Activated T-helper 2 cell treated with anti-CD3 and anti-CD28 coated beads, Interferon-gamma antibody, Interleukin-2, Interleukin-4, amounts not matched to agents 10 μg/mL and 5 μg/mL and 100 μg/mL, durations not matched to agents 14 hours and 24 hours and 36 hours (primary cell): ENCODE measurements at places on chromosomes 3 and 15. TPM values are rescaled to one million over a fixed set of nuclear protein-coding genes. Genes with fewer than 3 reads are reported as not detected.

- H3K27ac ChIP-seq: no peak overlapping the region
- H3K27me3 ChIP-seq: peaks cover 13% of the 10 kb centered on the region
- DNase-seq: no peak
- H3K36me3 ChIP-seq: no peaks in the 10 kb centered on the region
- H3K4me3 ChIP-seq: no peak overlapping the region
Measured at GRCh38 chr15:45320581-45321205, 57.7 kb downstream of the GATM start.

- no peak overlapping the region for H3K4me3 ChIP-seq
- H3K36me3 ChIP-seq: peaks cover 2% of the 10 kb centered on the region
- peaks cover 68% of the 10 kb centered on the region for H3K4me1 ChIP-seq
Measured at GRCh38 chr3:44969828-44970179, 6.2 kb downstream of the ZDHHC3 start.

GRCh38 chr3:150334974-150335373, 73.1 kb upstream of the TSC22D2 start:
- H3K36me3 ChIP-seq: no peaks in the 10 kb centered on the region
- H3K4me1 ChIP-seq: no peaks in the 10 kb centered on the region
- no peak overlapping the region for H3K27ac ChIP-seq
- no peak for DNase-seq
- H3K27me3 ChIP-seq: peaks cover 30% of the 10 kb centered on the region

DNA sequence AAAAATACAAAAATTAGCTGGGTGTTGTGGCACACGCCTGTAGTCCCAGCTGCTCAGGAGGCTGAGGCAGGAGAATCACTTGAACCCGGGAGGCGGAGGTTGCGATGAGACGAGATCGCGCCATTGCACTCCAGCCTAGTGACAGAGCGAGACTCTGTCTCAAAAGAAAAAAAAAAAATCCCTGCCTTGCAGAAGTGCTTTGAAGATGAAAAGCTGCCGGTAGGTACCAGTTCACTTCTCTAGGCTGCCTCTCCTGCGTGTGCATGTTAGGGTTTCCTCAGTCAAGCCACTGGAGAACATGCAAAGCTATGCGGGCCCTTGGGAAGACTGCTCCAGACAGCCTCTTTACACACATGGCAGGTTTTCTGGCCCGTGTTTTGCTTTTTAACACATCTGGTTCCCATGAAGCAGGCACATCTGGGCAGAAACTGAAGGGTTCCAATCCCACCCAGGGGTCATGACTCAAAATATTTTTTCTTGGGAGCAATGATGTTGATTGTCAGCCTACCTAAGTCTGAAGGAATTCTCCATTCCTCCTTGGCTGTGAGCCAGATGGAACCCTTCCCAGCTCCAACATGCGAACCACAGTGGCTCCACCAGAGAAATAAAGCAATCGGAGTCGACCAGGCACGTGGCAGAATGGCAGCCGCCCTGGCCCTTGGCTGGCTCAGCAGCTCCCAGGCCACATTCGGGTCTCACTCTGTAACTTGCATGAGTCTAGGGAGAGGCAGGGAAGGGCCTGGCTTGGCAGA, 29.6 kb downstream of the MGLL start:
- H3K36me3 ChIP-seq: no peaks in the 10 kb centered on the region
- no peak overlapping the region for H3K27ac ChIP-seq
- no peak overlapping the region for H3K4me3 ChIP-seq
- H3K4me1 ChIP-seq: peaks cover 12% of the 10 kb centered on the region
- no peak for DNase-seq

DNA sequence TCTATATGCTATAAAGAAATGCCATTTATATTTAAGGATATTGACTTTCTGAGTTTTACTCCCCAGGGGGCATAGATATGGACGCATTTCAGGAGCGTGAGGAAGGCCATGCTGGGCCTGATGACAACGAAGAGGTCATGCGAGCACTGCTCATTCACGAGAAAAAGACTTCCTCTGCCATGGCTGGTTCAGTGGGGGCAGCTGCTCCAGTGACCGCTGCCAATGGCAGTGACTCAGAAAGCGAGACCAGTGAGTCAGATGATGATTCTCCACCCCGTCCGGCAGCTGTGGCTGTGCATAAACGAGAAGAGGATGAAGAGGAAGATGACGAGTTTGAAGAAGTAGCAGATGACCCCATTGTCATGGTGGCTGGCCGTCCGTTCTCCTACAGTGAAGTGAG, 38.4 kb downstream of the GTF2E1 start:
- H3K4me1 ChIP-seq: peaks cover 4% of the 10 kb centered on the region
- DNase-seq: no peak
- H3K27me3 ChIP-seq: no peaks in the 10 kb centered on the region
- H3K27ac ChIP-seq: no peak overlapping the region
- H3K36me3 ChIP-seq: peaks cover 32% of the 10 kb centered on the region

GRCh38 chr15:95910643-95911212, 419.8 kb upstream of the NR2F2 start:
- no peak for DNase-seq
- H3K27ac ChIP-seq: no peak overlapping the region
- H3K4me1 ChIP-seq: no peaks in the 10 kb centered on the region
- peaks cover 13% of the 10 kb centered on the region for H3K27me3 ChIP-seq
- no peak overlapping the region for H3K4me3 ChIP-seq

Gene THSD4
- 0.07 TPM in 1 of 2 replicates, not detected in the other for total RNA-seq

DNA sequence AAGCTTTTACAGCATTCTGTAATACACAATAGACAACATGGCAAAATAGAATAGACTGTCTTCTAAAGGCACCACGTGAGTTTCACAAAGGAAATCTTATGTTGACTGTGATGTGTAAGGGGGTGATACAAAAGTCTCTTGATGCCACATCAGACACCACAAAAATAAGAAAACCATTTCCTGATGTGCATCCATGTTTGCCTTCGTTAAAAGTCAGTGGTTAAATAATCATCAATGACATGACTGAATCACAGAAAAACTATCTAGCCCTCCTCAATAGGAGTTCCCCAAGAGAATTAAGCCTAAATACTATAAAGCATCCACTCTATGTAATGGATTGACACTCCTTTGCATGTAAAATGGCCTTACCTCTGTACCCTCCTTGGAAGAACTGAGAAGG, 198.6 kb upstream of the SLC2A2 start:
- H3K27me3 ChIP-seq: no peaks in the 10 kb centered on the region
- no peak overlapping the region for H3K4me3 ChIP-seq
- DNase-seq: no peak
- peaks cover 53% of the 10 kb centered on the region for H3K36me3 ChIP-seq

Gene KNL1
- total RNA-seq: 30.6 and 30.8 TPM in 2 replicates

Gene EOMES
- 5.2 and 5.6 TPM in 2 replicates for total RNA-seq

DNA sequence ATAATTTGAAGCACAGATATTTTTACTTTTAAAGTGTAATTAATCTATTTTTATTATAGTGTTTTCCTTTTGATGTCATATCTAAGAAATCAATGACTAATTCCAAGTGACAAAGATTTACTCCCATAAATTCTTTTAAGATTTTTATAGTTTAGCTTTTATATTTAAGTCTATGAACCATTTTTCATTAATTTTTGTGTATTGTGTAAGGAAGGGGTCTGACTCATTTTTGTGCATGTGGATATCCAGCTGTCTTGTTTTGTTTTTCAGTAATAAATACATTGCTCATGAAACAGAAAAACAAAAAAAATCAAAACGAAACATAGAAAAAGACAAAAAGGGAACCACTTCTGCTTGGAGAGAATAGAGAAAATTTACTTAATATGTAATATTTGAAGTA, 145.1 kb downstream of the EPHA6 start:
- no peaks in the 10 kb centered on the region for H3K27me3 ChIP-seq
- H3K27ac ChIP-seq: no peak overlapping the region
- H3K4me3 ChIP-seq: no peak overlapping the region
- no peaks in the 10 kb centered on the region for H3K4me1 ChIP-seq

Gene PLIN1
- 0.25 TPM in 1 of 2 replicates, not detected in the other for total RNA-seq

- H3K27ac ChIP-seq: no peak overlapping the region
- peaks cover 12% of the 10 kb centered on the region for H3K36me3 ChIP-seq
- no peak for DNase-seq
- H3K4me1 ChIP-seq: peaks cover 41% of the 10 kb centered on the region
- no peak overlapping the region for H3K4me3 ChIP-seq
Measured at GRCh38 chr3:33795856-33796536, 2.4 kb upstream of the PDCD6IP start.

GRCh38 chr3:184017672-184018423, at the start of gene ABCC5:
TSS of gene ABCC5 (minus strand) at chr3:184017884. CDS start at chr3:184014392, 3,492 bp downstream.
- H3K4me3 ChIP-seq: peak within 1 kb of the TSS; percentile 97
- peaks cover 23% of the 10 kb centered on the region for H3K4me1 ChIP-seq
- peaks cover 10% of the 10 kb centered on the region for H3K27me3 ChIP-seq
- peak within 1 kb of the TSS; percentile 86 for H3K27ac ChIP-seq
- H3K36me3 ChIP-seq: peaks cover 6% of the 10 kb centered on the region
- DNase-seq: peak; percentile 78

- H3K27ac ChIP-seq: no peak overlapping the region
- no peak for DNase-seq
- no peak overlapping the region for H3K4me3 ChIP-seq
- peaks cover 12% of the 10 kb centered on the region for H3K4me1 ChIP-seq
- H3K27me3 ChIP-seq: no peaks in the 10 kb centered on the region
Measured at GRCh38 chr15:50017522-50017921, 101.5 kb downstream of the ATP8B4 start.

Gene CCDC191
- total RNA-seq: 0.68 and 0.76 TPM in 2 replicates
